ENCODE measurements at places on chromosomes 16 and 17. TPM values are rescaled to one million over a fixed set of nuclear protein-coding genes. Genes with fewer than 3 reads are reported as not detected.

- H3K4me3 ChIP-seq = no peak overlapping the region
- H3K36me3 ChIP-seq = no peaks in the 10 kb centered on the region
- peaks cover 28% of the 10 kb centered on the region for H3K4me1 ChIP-seq
- H3K27ac ChIP-seq = no peak overlapping the region
Measured at GRCh38 chr16:12094537-12095265, 118.2 kb downstream of the SNX29 start.

- no peak for DNase-seq
- H3K4me1 ChIP-seq = peaks cover 4% of the 10 kb centered on the region
- no peaks in the 10 kb centered on the region for H3K27me3 ChIP-seq
- no peak overlapping the region for H3K4me3 ChIP-seq
- no peak overlapping the region for H3K27ac ChIP-seq
- H3K36me3 ChIP-seq = no peaks in the 10 kb centered on the region
Measured at GRCh38 chr17:75754378-75755204, 10.4 kb downstream of the GALK1 start.

DNA sequence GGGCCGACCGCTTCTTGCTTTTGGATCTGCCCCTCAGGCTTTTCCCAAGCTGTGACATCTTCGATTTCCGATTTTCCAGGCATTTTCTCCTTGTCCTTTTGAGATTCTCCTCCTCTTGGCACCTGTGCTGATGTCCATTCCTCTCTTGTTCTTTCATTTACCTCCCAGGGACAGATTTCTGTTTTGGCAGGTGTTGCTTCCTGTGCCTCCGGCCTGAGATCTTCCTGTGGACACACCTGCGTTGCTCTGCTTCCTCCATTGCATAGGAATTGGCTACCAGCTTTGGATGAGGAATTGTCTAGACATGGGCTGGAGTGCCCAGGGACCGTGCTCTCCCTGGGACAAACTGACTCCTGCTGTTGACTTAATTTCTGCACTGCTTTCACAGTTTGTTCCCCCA is 15.1 kb downstream of the GPR179 start:
- DNase-seq = no peak
- peaks cover 8% of the 10 kb centered on the region for H3K27me3 ChIP-seq

DNA sequence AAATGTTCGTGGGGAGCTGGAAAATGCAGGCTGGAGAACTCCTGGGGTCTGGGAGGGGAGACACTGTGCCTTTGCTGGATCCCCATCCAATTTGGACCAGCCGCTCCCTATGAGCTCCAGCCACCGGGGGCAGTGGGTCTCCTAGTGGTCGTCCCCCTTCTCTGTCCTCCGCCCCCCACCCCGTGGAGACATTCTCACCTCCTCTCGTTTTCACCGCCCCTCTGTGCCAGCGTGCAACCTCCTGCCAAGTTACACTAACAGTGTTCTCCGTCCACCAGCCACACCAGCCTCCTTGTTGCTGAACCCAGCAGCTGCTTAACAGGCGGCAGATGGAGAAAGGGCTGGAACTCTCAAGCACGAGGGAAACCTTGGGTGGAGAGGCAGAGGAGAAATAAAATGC is 67.4 kb upstream of the SOX9 start:
- no peaks in the 10 kb centered on the region for H3K36me3 ChIP-seq
- DNase-seq = no peak
- H3K27me3 ChIP-seq = no peaks in the 10 kb centered on the region
- H3K4me1 ChIP-seq = no peaks in the 10 kb centered on the region
- H3K4me3 ChIP-seq = no peak overlapping the region

NATD1 gene
- total RNA-seq = 7.9 TPM

KCNJ2 gene
- total RNA-seq = 10.2 TPM
